ENCODE measurements at places on chromosomes 11 and 22. TPM values are rescaled to one million over a fixed set of nuclear protein-coding genes. Genes with fewer than 3 reads are reported as not detected.

Gene NEFH
- total RNA-seq = 1.6 TPM

Gene PDE3B
- total RNA-seq = 7.4 TPM

Gene RTN4RL2
- 0.27 TPM for total RNA-seq

Gene MS4A4E
- not detected for total RNA-seq

Gene PLAAT5
- total RNA-seq = not detected

Gene TRIM68
- 11.6 TPM for total RNA-seq

Gene TRABD
- total RNA-seq = 36.8 TPM

Gene OR8G1
- total RNA-seq = not detected

Gene MIAT
- 0.66 TPM for total RNA-seq

Gene DNAJB7
- not detected for total RNA-seq

Gene MS4A6E
- not detected for total RNA-seq

Gene EMID1
- not detected for total RNA-seq

Gene CCDC15
- total RNA-seq = 7.7 TPM

Gene AGBL2
- 0.07 TPM for total RNA-seq

Gene LIF
- total RNA-seq = 0.27 TPM

Gene INS
- not detected for total RNA-seq
